ENCODE measurements at places on chromosomes 6 and 20. TPM values are rescaled to one million over a fixed set of nuclear protein-coding genes. Genes with fewer than 3 reads are reported as not detected.

Gene PI16
- not detected for total RNA-seq

Gene HLA-DPA1
- total RNA-seq = 2.8 TPM

Gene RPL10A
- 1,533 TPM for total RNA-seq

Gene POPDC3
- 7.3 TPM for total RNA-seq

Gene CD83
- 2.1 TPM for total RNA-seq

Gene BPIFB4
- 0.24 TPM for total RNA-seq

Gene ZBP1
- total RNA-seq = not detected

Gene TBXT
- not detected for total RNA-seq

Gene DEFB132
- not detected for total RNA-seq

Gene DUSP15
- total RNA-seq = 0.34 TPM

Gene SLCO4A1
- 0.24 TPM for total RNA-seq

Gene GPR63
- total RNA-seq = 0.05 TPM

Gene SYCP2L
- total RNA-seq = not detected

Gene NKAPL
- 1.1 TPM for total RNA-seq

Gene CLPSL2
- not detected for total RNA-seq

Gene MICB
- 2.2 TPM for total RNA-seq

Gene NR2E1
- total RNA-seq = not detected

Gene SLC17A9
- total RNA-seq = 0.81 TPM

Gene PIM1
- total RNA-seq = 55.5 TPM

Gene PAQR8
- total RNA-seq = 4.7 TPM

Gene PHACTR1
- 1.9 TPM for total RNA-seq

Gene TGM3
- not detected for total RNA-seq

Gene MUC21
- not detected for total RNA-seq

Gene PLA2G7
- not detected for total RNA-seq

Data from cardiac ventricle fibroblast (primary cell).